ENCODE measurements at places on chromosomes 13 and 19.
A peak's percentile ranks its signal among the peaks of the same experiment; 100 is the strongest.

- DNase-seq: no peak
These were observed 69.9 kb downstream of the SLAIN1 start for GRCh38 chr13:77767413-77767812.

- DNase-seq: no peak
These were observed 530 bp downstream of the MAU2 start for GRCh38 chr19:19321141-19321577.

DNA sequence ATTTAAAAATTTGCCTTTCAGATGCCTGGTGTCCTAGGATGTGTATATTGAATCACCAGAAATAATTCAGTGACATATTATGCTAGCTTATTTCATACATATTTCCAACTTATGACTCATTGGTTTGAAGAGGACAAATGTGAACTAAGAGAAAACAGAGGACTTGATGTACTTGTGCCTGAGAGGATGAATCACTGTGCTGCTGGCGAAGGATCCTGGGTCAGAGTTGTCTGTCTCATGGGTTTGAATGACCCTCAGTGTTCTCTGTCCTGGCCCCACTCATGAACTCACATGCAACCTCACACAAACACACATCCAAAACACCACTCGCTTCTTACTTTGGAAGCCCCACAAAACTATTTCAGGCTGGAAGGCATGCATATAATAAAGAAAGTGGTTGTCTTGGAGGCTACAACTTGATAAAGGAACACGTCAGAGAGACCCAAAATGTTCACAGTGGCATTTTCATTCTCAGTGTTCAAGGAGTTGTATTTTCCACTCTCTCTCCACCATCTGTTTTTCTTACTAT is 129.0 kb upstream of the SPRY2 start:
- no peak for DNase-seq

- no peak for DNase-seq
These were observed 93.0 kb downstream of the ITGBL1 start for GRCh38 chr13:101545521-101545920.

DNA sequence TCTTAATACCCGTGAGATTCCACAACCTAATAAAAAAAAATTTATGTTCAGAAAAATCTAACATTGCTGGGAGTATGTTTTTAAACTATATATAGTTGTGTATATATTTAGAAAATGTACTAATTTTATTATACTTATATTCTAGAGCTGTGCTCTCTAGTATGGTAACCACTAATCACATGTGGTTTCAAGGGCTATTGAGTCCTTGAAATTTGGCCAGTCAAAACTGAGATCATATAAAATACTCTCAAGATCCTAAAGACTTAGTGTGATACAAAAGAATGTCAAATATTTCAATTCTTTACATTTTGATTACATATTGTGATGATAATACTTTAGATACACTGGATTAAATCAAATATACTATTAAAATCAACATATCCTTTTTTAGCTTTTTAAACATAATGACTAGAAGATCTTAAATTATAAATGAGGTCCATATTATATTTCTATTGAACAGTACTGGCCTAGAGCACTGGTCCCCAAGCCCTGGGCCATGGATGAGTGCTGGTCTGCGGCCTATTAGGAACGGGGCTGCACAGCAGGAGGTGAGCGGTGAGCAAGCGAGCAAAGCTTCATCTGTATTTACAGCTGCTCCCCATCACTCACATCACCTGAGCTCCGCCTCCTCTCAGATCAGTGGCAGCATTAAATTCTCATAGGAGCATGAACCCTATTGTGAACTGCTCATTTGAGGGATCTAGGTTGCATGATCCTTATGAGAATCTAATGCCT is 176.5 kb upstream of the NBEA start:
- DNase-seq: no peak

GRCh38 chr13:38685431-38685830 is 1.4 kb upstream of the FREM2 start:
- no peak for DNase-seq

DNA sequence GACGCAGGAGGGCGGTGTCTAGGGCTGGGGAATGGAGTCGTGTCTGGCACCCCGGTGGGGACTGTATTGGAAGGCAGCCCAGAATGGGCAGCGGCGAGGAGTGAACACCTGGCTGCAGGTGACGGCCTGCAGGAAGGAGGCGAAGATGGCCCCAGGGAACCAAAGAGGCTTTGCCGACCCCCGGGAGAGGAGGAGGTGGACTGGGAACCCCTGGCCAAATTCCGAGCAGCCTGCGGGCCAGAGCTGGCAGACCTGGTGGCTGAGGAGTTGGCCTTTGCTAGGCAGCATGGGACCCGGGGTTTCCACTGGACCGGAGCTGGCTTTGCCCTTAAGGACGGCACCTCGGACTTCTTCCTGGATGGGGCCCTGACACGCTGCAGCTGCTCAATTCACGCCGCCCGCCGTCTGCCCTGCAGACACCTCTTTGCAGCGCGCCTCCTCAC is 25.9 kb downstream of the ZSWIM9 start:
- DNase-seq: no peak

DNA sequence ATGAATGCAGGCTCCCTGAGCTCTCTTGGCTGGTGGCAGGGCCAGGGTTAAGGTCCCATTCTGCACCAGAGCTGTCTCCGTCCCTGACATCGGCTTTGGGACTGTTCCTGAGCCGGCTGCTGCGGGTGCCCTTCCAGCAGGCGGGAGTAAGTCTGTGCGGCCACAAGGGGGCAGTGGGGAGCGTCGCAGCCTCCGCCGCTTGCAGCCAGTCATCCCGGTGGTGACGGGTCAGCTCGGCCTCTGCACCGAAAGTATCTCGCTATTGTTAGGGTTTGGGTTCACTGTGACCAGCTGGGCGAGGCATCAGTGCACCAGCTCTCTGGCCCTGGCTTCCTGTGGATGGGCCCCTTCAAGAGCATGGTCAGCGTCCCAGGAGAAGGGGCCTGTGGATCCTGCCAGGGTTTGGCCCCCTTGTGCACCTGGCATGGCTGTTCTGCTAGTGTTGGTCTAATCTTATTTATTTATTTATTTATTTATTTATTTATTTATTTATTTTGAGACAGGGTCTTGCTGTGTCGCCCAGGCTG is 15.1 kb downstream of the NDUFB7 start:
- DNase-seq: peak; percentile 85

GRCh38 chr19:22335716-22336115 is 49.5 kb downstream of the ZNF729 start:
- DNase-seq: no peak

DNA sequence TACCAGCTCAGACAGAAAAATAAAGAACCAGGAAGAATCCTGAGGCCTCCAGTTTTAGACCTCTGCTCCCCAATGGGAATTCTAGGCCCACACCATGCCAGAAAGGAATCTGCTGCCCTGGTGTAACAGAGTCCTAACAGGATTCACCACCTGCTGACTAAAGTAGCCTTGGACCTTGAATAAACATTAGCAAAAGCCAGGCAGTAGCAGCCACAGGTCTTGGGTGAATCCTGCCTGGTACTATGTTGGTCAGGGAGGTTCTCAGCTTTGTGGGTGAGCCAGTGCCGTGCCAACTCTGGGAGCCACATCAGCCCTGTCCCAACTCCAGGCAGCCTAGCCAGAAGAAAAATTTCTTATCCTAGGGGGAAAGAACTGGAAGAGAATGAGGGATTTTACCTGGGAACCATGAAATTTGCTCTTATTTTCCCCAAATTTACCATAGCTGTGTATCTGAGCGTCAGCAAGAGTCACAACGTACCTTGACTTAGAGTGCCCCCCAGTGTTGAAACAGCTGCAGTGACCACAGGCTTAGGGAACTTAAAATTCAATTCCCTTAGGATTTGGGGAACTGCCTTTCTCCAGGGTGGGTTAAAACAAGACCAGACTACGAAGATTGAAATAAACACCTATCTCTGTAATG is 1895.6 kb upstream of the PRR20A start:
- no peak for DNase-seq

Data from activated T-cell treated with anti-CD3 and anti-CD28 coated beads, Interleukin-2, amount 50 U/mL, for 48 hours (primary cell).